NCI-H1417 treated with DMSO at 0.1 percent for 48 hours (cell line): ENCODE measurements at places on chromosomes 7 and 10.

DNA sequence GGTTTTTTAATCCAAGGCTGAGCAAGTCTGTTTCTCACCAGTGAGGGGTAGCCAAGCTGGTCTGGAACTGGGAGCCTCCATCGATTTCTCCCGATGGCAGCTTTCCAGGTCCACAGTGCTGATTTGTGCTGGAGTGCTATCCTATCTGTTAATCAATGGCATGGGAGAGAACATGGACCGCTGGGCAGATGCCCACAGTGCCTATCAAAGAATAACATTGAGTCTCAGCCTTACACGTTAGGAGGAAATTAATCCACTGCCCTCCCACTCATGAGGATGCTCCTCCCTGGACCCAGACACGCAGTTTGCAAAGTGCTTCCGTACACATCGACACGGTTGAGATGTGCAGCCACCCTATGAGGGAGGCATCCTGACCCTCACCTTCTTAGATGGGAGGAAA is 36.0 kb upstream of the CUX1 start:
- no peak for DNase-seq

- no peak for DNase-seq
Measured at GRCh38 chr10:62638062-62638477, 166.4 kb upstream of the ADO start.

DNA sequence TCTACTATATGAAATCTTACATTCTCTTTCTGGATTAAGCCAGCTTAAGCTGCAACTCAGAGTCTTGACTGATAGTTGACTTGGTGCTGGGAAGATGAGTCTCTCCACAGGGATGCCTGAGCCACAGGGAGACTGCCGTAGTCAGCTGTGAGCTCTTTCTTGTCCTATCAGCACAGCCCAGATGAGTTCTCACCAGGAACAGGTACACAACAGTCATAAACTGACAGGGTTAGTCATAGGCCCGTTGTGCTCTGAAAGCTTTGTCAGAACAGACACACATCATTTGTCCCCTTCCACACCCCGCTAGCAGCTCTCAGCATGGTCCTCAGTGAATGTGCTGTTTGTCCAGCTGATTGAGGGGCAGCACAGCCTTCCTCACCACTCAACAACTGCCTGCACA is 221.6 kb downstream of the RPS24 start:
- no peak for DNase-seq

DNA sequence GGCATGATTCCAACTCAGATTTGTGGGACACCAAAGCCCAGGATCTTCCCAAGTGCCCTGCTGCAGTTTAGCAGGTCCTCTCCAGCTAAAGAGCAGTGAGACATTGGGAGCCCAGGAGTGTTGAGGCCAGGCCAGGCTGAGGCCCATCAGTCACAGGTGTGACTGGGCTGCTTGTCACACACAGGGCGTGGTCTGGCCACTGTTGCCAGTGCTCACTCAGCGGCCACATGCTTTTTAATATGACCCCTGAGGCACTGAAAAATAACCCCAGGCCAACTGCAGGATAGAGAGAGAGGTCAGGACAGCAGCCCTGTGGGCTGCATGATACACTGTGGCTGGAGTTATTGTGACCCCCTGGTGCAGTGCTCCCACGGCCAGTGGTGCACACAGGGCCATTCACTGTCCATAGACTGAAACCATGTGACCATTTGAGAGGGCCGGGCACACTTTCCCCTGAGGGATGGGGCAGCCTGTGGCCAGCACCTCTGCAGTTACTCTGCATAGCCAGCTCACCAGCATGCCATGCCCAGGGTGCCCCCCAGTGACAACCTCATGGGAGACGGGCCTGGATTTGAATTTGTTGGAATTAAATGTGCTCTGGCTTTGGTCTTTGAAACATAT is 4.2 kb downstream of the GDF2 start:
- DNase-seq: no peak

- DNase-seq: no peak
Measured at GRCh38 chr7:155555116-155555695, 8.8 kb upstream of the CNPY1 start.

DNA sequence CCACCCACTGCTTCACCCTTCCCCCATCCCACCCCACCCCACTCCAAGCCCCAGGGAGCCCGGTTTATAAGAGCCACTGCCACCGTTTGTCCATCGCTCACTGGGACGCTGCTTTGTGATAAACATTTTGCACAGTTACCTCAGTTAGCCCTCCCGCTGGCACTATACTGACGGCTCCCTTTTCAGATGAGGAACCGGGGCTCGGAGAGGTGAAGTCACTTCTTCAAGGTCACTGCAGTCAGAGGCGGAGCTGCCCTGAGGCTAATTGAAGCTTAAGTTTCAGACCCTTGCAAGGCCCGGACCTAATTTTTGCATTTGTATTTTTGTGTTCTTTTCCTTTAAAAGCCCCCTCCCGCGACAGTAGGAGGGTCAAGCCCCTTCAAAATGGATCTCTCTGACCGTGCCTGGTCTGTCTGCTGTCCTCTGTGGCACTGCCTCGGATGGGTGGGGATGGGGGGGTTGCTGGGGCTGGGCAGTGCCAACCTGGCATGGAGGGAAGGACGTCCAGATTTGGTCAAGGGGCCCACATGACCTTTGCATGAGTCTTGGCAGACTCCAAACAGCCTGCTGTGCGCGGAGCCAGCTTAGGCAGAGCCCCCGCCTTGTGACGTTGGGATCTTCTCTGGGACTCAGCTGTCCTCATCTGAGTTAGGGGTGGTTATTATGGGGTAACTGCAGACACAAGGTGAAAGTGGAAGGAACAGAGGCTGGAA is 17.7 kb upstream of the NODAL start:
- DNase-seq: no peak

GRCh38 chr7:79930604-79931003 is 204.0 kb upstream of the GNAI1 start:
- DNase-seq: no peak

- no peak for DNase-seq
Measured at GRCh38 chr7:16734148-16734726, 19.3 kb upstream of the TSPAN13 start.
